ENCODE measurements at places on chromosomes 16 and 17.

DNA sequence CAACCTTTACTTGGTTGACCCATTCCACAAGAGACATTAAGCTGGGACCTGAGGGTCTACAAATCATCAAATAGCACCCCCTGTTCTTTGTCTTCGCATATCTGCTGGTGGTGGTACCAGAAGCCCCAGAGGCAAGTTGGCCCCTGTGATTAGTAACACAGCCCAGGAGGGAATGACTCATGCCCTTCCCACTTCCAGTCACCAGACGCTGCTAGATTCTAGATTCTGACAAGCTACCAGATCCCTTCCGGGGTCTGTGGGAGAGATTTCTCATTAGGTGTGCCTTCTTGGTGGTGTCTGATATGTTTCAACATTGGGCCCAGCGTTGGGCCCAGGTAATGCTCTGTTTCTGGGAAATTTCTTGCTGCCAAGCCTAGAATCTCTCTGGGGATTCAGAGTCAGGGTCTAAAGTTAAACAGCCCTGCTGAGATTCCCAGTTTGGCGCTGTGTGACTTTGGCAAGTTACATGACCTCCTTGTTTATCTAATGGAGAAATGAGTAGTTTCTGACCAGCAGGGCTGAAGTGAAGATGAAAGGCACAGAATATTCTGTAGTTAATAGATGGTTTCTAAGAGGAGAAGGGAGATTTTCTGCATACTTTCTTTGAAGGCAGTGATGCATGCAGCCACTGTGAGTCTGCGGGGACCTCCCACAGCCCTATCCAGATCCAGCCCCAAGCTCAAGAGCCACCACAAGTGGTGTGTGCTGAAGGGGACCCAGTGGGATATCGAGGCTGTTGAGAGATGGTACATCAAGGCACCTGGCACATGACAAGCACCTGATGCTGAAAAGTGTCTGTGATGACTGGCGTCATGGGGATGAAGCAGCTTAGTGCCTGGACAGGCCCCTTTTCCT is 3.9 kb downstream of the TRPV2 start:
- DNase-seq, result peak; percentile 57

GRCh38 chr17:77882040-77882439 is 76.5 kb upstream of the TNRC6C start:
- no peak for DNase-seq

- DNase-seq, result no peak
Observed at GRCh38 chr16:88482630-88483391, 29.7 kb downstream of the ZFPM1 start.

- no peak for DNase-seq
Observed at GRCh38 chr17:66301367-66301863, 998 bp upstream of the PRKCA start.

- no peak for DNase-seq
Observed at GRCh38 chr17:40014375-40014980, 762 bp upstream of the CSF3 start.

GRCh38 chr17:76076146-76076764 is 1.7 kb downstream of the GALR2 start:
- no peak for DNase-seq

DNA sequence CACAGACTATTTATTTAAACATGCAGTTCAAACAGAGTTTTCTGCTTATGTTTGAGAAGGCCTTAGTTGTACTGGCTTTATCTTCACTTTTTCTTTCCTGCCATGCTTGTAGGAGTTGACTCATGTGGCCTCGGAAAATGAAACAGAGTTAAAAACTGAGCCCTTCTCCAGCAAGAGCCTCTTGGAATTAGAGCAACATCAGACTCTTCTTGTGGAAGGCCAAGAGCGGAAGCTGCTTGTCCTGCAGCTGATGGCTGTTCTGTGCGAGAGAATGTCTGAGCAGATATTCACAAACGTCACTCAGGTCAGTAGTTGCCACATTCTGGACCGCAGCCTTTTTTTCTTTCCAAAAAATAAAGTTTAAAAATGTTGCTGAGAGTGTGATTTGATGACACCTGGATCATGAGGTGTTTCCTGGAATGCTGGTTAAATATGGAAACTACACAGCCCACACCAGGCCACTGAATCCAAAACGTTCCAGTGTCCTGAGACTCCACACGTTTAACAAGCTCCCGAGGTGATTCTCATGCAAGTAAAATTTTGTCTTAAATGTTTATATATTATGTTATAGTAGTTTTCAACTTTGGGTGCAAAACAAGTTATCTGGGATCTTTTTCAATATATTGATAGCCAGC is 65.9 kb downstream of the TANGO6 start:
- DNase-seq, result no peak

DNA sequence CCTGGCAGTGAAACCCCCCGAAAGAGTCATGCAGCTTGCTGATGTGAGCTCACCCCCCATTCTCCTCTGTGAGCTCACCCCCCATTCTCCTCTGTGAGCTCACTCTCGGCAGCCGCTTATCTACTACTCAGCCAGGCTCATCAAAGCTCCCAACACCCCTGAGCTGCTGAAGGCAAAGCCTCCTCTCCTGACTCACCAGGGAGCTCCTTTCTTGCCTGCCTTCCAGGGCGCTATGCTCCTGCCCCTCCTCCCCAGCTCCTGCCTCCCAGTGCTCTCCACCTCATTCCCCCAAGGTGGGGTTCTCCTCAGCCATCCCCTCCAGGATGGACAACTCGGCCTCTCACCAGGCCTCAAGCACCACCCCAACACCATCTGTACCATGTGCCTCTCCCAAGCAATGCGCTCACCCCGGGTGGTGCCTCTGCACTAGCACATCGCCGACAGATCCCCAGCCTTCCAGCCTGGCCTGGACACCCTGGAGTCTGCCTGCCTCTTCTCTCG is 27.7 kb upstream of the FAAP100 start:
- no peak for DNase-seq

DNA sequence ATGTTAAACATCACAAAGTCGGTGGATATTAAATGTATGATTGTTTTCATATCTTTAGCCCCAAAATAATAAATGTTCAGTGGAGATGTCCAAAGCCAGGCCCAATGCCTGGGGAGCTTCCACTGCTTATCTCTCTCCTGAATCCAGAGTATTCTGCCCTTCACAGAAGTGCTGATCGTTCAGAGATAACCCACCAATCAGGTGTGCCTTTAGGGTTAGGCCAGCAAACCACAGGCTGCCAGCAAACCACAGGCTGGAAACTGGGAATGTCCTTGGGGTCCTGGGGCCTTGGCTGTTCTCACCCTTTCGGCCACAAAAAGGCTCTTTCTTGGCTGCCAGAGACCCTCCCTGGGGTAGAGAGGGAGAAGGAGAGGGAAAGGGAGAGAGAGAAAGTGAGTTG is 33.9 kb downstream of the NXN start:
- DNase-seq, result no peak

- no peak for DNase-seq
Observed at GRCh38 chr17:36732351-36732750, 131.0 kb downstream of the MRM1 start.

GRCh38 chr16:81528256-81528655 is 83.6 kb downstream of the CMIP start:
- no peak for DNase-seq

DNA sequence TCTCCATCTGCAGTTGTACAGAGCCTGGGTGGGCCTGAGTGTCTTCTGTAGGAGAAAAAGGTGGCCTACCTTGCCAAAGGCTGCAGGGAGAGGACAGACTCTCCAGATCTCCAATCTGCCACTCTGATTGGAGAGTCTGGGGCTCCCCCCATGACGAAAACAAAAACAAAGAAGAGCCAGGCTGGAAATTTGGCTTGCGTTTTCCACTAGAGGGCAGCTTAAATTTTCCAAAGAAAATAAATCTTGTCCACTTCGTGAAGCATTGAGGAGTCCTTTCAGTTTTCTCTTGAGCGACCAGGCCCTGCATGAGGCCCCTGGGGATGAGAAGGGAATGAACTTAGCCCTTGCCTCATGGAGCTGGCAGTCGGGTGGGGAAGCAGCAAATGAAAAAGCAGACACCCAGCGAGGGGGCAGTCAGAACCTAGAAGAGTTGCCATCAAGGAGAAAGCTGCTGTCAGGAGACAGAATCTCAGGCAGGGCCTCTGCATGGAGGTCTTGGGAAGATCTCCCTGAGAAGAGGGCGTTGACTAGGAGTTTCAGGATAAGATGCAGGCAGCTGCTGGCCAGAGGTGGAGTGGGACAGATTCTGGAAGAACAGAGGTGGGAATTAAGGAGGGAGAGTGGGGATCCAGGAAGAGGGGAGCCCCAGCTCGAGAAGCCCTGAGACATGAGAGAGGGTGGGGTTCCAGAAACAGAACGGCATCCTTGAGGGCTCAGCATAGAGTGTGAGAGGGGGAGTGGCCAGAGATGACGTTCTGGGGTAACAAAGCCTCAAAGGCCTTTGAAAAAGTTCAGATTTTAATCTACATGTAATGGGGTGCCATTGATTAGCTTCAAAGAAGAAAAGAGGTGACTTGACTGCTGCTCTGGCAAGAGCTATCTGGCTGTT is 8.4 kb upstream of the SHCBP1 start:
- no peak for DNase-seq

DNA sequence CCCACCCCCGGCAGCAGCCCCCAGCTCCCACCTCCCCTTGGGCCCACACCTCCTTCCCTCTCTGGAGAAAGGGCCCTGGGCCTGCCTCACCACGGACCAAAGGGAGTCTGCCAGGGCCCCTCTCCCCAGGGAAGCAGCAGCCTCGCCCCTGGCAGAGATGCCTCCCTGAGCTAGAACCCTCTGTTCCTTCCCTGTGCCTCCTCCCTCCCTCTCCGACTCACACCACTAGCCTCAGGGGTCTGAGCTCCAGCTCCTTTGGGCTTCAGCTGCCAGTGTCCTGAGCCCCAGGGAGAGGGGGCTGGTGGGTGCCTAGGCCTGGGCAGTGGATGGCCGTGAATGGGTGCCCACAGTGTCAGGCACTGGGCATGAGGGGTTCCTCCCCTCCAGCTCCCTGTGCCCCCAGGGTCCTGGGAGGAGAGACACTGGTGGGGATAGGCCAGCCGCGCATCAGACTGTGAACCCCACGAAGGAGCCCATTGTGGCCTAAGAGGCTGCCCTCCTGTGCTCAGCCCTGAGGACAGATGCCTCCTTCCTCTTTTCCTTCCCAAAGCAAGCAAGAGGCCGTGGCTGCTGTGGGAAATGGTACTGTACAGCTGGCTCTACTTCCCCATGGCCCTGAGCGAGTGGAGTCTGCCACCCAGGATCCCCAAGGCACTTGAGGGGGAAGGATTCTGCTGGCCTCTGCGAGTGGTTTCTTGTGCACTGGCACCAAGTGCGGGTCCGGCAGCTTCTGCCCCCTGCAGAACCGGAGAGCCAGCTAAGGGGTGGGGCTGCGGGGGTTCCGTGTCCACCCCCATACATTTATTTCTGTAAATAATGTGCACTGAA is 20.7 kb downstream of the MMP15 start:
- DNase-seq, result no peak

GRCh38 chr17:12547831-12548230 is 117.9 kb upstream of the MYOCD start:
- DNase-seq, result no peak

- DNase-seq, result no peak
Observed at GRCh38 chr17:67026341-67026740, 18.0 kb upstream of the CACNG1 start.

Measured in skeletal muscle cell (primary cell).